ENCODE measurements at places on chromosomes 6 and 20.

DNA sequence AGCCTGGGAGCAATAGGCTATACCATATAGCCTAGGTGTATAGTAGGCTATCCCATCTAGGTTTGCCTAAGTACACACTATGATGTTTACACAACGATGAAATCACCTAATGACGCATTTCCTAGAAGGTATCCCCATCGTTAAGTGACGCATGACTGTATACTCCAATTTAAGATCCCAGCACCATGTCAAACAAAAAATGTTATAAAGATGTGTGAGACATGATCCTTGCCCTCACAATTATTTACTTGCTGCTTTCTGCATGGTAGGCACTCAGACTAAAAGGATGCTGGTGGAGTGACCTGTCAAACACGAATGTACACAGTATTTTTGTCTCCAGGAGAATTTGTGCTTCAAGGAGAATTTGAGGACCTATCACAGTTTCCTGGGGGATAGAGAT, 32.3 kb downstream of the SNAP25 start:
- DNase-seq, result no peak

- no peak for DNase-seq
These were observed 9.9 kb downstream of the SNX21 start for GRCh38 chr20:45843506-45843905.

DNA sequence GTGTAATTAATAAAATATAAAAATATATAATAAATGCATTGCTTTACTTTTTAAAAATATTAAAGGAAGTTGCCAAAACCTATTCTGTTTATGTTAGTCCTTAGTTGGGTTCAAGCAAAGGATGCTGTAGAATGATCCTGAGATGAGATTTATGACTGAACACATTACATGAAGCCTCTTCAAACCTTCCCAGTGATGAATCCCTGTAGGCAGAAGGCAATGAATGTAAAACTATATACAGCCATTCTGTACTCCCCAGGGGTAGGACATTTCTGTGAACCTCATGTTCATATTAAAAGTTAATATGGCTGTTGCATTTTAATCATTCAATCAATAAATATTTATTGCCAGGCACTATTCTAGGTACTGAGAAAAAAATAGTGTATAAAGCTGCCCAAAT, 166.0 kb downstream of the RFPL4B start:
- no peak for DNase-seq

- DNase-seq, result no peak
These were observed 15.8 kb downstream of the MYB start for GRCh38 chr6:135196739-135197510.

- no peak for DNase-seq
These were observed at the start of gene DDAH2 for GRCh38 chr6:31728767-31729514. Gene DDAH2, minus strand, starts transcription at chr6:31729299. Its CDS starts 138 bp downstream, at chr6:31729161.

DNA sequence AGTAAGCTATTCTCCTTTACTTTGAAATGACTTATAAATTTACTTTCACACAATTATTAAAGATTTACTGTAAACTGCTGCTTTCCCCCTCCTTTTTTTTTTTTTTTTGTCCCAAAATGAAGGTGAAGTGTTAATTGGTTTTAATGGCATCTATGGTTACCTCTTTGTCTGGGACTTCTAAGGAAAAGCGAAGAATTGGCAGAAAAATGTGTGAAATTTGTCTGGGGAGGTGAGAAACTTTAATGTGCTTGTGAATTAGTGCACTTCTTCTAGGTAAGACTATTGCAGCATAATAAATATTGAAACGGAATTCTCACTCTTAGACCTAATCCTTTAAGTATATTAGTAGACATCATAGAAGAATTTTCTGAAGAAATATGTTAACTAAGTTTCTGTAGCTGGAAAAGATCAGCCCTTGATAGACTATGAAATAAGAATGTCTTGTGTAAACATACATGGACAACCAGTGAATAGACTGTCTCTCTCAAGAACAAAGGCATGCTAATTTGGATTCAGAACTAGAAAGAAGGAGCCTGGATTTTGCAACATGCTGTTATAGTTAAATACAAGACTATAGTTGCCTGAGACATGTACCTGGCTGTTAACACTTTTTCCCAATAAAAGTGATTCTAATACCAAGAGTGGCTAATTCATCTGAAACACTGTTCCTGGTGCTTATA, 23.9 kb downstream of the FLRT3 start:
- DNase-seq, result no peak

- DNase-seq, result no peak
These were observed at the start of gene AIG1 for GRCh38 chr6:143060806-143061596. Gene AIG1, plus strand, starts transcription at chr6:143060889. Its CDS starts 37 bp downstream, at chr6:143060926.

All from HEK293T (cell line).